ENCODE measurements at places on chromosomes 1 and 21.

GRCh38 chr1:178513278-178513983 lies 522 bp downstream of the TEX35 start:
- DNase-seq = no peak

- DNase-seq = no peak
Observed at GRCh38 chr1:212482006-212482636, 49.4 kb downstream of the NENF start.

DNA sequence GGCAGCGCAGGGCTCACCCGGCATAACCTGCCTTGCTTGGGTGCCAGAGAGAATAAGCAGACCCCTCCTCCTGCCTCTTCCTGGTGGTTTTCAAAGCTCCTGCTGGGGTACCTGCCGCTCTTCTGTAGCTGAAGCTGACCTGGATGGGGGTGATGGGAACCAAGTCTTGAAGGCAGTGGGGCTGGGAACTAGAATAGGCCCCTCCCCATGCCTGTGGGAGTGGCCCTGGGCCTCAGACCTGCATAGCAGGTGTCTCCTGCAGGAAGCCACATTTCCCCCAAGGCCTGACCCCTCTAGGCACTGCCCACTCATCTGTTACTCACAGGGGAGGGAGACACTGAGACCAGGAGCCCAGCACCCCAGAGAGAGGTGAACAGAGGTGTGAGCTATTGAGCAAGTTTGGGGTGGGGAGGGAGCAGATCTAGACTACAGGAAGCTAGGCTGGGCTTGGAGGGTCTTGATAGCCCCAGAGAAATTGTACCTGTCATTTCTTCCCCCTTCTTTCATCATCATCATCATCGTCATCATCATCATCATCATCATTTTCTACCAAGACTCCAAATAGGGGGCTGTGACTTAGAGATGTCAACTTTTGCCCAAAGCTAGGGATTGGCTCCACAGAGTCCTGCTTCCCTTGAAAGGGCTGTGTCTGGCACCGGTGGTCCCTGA lies 10.1 kb downstream of the PADI1 start:
- no peak for DNase-seq

- no peak for DNase-seq
Observed at GRCh38 chr1:213728593-213729536, 258.9 kb upstream of the PROX1 start.

DNA sequence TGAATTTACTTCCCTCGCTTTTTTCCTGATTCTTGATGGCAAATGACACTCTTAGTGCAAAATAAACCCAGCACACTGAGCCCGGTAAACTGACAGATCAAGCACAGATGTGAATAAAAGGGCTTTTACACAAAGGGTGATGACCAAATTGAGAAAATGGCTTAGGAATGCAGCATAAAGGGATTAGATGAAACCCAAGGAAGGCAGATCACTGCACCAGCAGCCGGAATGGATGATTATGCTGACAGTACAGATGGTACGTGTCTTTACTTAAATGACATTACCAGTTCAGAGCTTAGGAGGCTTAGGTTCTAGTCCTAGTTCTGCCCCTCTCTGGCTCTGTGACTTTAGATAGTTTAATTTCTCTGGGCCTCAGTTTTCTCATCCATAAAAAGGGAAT lies 12.0 kb downstream of the PKP1 start:
- no peak for DNase-seq

- no peak for DNase-seq
Observed at GRCh38 chr1:167387251-167387910, 130.9 kb downstream of the CD247 start.

GRCh38 chr1:8014381-8014988 lies 11.6 kb downstream of the ERRFI1 start:
- DNase-seq = no peak

- DNase-seq = no peak
Observed at GRCh38 chr21:20730441-20730840, 267.8 kb upstream of the NCAM2 start.

- no peak for DNase-seq
Observed at GRCh38 chr1:61743716-61744580, 1.7 kb downstream of the PATJ start.

GRCh38 chr1:11746795-11747487 lies 11.0 kb downstream of the AGTRAP start:
- no peak for DNase-seq

DNA sequence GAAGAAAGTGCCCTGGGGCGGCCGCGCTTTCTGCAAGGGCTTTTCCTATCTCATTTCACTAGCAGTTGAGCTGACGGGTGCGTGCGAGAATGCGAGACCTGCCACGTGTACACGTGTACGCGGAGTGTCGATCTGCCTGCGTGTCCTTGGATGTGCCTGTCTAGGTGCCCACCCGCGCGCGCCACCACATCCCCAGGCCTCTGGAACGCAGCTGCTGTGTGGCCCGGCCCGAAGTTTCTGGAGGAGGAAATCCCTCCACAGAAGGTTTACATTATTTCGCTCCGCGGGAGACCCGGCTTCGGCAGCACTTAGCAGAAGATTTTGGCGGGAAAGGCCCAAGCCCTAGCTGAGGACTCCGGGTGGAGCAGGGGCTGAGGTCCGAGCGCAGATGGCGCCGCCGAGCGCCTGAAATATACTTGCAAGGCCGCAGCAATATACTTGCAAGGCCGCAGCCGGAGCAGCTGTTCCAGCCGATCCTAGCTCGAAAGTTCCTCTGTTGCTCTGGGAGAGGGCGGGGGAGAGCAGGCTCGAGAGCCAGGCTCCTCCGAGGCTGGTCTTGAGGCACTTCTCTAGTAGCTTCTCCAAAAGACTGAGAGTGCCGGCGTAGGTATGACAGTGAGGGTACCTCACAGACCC lies 3.9 kb downstream of the TBX15 start:
- DNase-seq = no peak

GRCh38 chr1:25699500-25700143 lies 83.0 kb downstream of the MAN1C1 start:
- DNase-seq = no peak

DNA sequence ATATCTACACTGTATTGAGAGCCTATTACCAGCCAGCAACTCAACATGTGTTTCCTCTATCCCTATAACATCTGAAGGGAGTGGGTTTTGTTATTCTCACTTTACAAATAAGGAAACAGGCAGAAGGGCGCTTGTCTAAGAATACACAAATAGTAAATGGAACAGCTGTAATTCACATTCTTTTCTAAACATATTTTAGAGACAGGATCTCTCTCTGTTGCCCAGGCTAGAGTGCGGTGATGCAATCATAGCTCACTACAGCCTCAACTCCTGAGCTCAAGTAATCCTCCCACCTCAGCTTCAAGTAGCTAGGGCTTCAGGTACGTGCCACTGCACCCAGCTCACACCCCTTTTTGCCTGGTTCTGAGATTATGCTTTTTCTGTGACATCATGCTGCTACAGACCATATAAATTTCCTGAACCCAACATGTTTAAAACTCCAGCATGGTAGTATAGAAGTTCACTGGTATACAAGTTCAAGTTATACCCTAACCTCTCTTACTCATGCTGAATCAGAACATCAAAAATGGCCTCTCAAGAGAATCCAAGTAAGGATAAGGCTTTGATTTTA lies 8.6 kb upstream of the TACSTD2 start:
- DNase-seq = no peak

- peak; percentile 9 for DNase-seq
Observed at GRCh38 chr1:32470991-32471694, 6.3 kb downstream of the ZBTB8B start.

- DNase-seq = no peak
Observed at GRCh38 chr1:5970610-5971273, 21.5 kb downstream of the NPHP4 start.

DNA sequence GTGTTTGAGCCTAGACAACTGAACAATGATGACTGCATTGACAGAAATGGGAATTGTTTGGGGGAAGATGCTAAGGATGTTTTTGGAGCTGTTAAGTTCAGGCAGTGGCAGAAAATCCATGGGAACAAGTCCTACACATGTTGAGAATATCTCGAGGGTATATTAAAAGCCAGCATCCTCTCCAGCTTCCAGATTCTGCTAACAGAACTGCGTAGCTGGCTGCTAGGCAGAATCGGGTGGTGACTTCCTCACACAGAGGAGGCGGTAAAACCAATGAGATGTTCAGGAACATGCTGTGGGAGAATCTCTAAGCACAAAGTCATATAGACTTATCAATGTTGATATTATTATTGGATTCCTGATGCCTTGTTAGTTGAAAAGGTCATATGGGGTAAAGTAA lies 14.8 kb downstream of the FAM163A start:
- DNase-seq = no peak

GRCh38 chr1:15550573-15550972 lies 23.9 kb downstream of the DNAJC16 start:
- no peak for DNase-seq

GRCh38 chr1:183416850-183417771 lies 1.1 kb downstream of the NMNAT2 start:
- peak; percentile 12 for DNase-seq

GRCh38 chr1:96971849-96972602 lies 250.4 kb downstream of the PTBP2 start:
- DNase-seq = no peak

- DNase-seq = no peak
Observed at GRCh38 chr1:42927274-42927841, 31.3 kb downstream of the SLC2A1 start.

DNA sequence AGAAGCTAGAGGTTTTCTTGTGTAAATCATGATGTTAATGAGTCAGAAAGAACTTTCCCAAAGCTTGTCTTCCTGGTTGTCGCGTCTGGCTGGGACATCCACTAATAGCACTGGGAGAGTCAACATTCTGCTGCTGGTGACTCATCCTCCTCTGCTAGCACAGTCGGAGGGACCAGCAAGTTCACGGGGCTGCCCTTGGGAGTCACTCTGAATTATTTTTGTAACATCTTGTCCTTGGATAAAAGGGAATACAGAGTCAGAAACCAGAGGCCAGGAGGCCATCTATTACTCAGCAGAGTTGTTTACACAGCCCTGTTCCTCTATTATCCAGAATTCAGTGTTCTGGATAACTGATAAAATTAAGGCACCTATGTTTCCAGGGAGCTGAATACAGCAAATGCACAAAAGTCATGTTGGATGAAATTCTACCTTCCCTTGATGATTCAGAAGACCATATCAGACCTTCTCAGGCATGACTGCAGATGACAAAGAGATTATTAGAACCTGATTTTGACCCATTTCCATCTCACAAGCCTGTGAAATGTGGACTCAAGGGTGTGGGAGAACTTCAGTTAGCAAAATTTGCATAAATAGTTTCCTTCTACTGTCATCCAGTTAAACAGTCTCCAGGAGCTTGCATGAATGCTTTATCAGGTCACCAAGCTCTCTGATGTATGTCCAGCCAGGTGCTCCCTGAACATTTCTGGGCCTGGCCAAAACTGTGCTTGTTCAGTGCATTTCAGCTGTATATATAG lies 68.1 kb downstream of the JAK1 start:
- DNase-seq = peak; percentile 23

DNA sequence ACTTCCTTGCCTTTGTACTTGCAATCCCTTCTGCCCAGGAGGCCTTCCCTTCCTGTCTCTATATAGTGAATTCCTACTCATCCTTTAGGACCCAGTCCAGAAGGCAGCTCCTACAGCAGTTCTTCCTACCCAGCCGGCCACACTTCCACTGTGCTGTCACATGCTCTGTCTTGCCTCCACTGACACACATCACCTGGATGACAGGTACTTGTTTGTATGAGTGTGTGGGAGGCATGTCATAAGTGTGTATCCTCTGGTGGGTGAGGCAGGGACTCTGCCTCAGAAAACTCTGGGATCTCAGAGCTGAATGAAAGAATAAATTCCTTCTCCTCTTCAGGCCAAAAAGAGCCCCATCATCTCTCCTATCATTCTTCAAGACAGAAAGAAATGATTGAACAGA lies 5.1 kb upstream of the OSCP1 start:
- DNase-seq = no peak

- DNase-seq = no peak
Observed at GRCh38 chr1:203596673-203597210, 29.9 kb upstream of the ATP2B4 start.

- no peak for DNase-seq
Observed at GRCh38 chr1:150006881-150007421, 3.6 kb downstream of the OTUD7B start.

GRCh38 chr1:67948151-67949080 lies 102.0 kb downstream of the DIRAS3 start:
- no peak for DNase-seq

- no peak for DNase-seq
Observed at GRCh38 chr1:3581296-3582036, 29.8 kb downstream of the MEGF6 start.

GRCh38 chr1:8496473-8496872 lies 178.6 kb downstream of the SLC45A1 start:
- DNase-seq = no peak

GRCh38 chr1:93750955-93751354 lies 69.3 kb upstream of the BCAR3 start:
- DNase-seq = no peak

DNA sequence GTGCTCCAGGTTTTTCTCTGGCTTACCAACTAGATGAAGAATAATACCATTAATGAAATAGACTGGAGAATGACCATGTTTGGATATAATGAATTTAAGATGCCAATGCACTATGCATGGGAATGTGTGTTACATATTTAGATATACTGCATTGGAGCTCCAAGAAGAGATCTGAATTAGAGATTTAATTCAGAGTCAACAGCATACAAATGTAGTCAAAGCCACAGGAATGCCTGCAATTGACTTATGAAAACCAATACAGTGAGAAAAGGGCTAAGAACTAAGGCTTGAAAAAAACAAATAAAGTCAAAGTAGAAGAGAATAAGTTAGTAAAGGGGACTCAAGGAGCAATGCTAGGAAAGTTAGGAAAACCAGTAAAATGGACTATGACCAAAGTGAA lies 59.1 kb downstream of the USP24 start:
- DNase-seq = no peak

- DNase-seq = no peak
Observed at GRCh38 chr1:172510479-172510878, 22.5 kb upstream of the SUCO start.

- DNase-seq = no peak
Observed at GRCh38 chr1:35968396-35968795, 37.5 kb downstream of the AGO3 start.

- DNase-seq = no peak
Observed at GRCh38 chr1:151892190-151892589, 17.1 kb downstream of the THEM4 start.

DNA sequence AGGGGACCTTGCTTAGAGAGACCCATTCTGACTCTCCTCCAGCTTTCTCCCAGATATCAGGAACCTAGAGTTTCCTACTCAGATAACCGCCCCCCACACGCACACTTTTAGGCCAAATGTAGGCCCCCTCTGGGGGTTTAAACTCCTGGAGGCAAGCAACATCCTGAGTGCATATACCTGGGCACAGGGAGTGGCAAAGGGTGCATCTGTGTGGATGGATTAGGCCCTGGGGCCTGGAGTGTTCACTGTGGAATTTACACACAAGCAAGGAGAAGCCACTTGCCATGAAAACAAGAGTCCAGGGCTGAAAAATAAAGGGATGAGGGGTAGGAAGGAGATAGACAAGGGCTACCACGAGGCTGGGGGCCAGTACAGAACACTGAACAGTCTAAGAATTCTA lies 343.1 kb downstream of the NTNG1 start:
- DNase-seq = no peak

GRCh38 chr1:16378443-16378842 lies 11.4 kb downstream of the SZRD1 start:
- no peak for DNase-seq

GRCh38 chr1:93442741-93443140 lies 5.2 kb upstream of the FNBP1L start:
- DNase-seq = no peak

- no peak for DNase-seq
Observed at GRCh38 chr1:52059888-52060287, 3.8 kb downstream of the BTF3L4 start.

All from activated T-cell treated with anti-CD3 and anti-CD28 coated beads for 24 hours (primary cell).